Activated T-cell treated with anti-CD3 and anti-CD28 coated beads, Interleukin-2, amount 50 U/mL, for 48 hours (primary cell): ENCODE measurements at places on chromosomes 4 and X.

- peak; percentile 19 for DNase-seq
These were observed 56.0 kb downstream of the PDLIM5 start for GRCh38 chr4:94507708-94508107.

GRCh38 chr4:180587379-180587778, 1655.8 kb upstream of the TENM3 start:
- no peak for DNase-seq

- DNase-seq: no peak
These were observed 729 bp downstream of the CXCL11 start for GRCh38 chr4:76035141-76035540.

GRCh38 chrX:118432799-118433198, 62.8 kb upstream of the DOCK11 start:
- DNase-seq: no peak

GRCh38 chr4:146333187-146333894, 119.0 kb downstream of the REELD1 start:
- peak; percentile 32 for DNase-seq

DNA sequence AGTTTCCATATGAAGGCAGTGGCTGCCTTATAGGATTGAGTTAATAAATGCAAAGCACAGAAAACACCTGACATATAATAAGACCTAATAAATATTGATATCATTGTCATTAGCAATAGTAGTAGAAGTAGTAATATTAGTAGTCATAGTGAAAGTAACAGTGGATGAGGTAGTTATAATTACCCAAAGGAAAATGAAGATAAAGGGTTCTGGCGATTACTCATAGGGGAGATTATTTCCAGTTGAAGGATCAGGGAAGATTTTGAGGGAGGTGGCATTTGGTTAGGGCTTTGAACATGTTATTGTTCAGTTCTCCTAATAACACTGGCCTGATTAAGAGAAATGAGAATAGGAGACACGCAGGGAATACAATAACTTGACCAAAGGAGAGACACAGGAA, 131.9 kb upstream of the GPRIN3 start:
- no peak for DNase-seq

- DNase-seq: no peak
These were observed 19.5 kb downstream of the CNGA2 start for GRCh38 chrX:151754047-151754429.
